GM06990 (cell line): ENCODE measurements at places on chromosomes 1 and 21.
A peak's percentile ranks its signal among the peaks of the same experiment; 100 is the strongest.

DNA sequence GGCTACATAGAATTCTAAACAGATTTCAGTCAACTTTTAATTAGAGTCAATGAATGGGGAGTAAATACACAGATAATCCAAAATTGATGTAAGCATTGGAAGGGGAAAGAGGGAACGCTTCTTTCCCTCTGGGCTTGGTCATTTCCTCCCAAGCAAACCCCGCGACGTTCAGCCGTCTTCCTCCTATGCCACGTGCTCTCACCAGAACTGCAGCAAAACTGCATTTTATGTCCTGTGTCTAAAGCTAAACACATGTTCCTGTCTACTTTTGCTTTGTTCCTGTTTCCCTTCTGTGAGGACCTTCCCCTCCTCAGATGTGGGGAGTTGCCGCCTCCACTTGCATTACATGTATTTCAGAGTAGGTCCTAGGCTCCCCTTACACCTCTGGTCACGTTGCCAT is 27.2 kb downstream of the UTP25 start:
- DNase-seq = no peak

DNA sequence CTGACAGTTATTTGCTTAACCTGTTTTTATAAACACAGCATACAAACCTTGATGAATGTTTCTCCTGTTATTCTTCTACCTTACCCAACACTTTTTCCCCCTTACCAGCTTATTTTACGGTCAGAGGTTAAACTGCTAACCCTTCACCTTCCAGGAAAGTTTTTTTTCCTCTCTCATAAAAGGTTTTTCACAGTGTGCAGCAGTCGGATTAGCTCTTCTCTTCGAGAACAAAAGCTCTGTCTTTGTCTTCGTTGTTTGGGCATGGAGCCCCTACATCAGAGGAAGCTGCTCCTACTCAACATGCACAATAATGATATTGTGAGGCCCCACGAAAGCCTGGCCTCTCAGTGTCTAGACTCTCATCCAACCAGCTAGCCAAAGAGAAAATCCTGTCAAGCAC is 42.0 kb downstream of the DENND1B start:
- DNase-seq = no peak

GRCh38 chr1:65341381-65341780 is 32.0 kb downstream of the DNAJC6 start:
- DNase-seq = no peak

- no peak for DNase-seq
These were observed 115.1 kb upstream of the TMEM51 start for GRCh38 chr1:15038232-15039016.

DNA sequence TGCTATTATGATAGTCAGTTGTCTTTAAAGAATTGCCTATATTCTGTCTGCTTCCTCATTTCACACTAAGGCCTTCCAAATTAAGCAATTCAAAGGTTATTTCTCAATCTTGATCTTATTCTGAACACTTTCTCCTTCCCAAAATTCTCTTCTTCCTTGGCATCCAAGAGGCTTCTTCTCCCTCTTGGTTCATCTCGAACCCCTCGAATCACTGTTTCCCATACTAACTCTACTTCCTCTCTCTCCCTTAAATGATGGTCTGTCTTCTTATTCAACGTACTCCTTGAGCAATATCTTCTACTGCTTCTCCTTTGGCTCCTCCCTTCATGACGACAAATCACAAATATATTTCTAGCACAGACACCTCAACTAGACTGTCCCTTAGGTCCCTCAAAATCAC is 4.5 kb downstream of the COPA start:
- DNase-seq = no peak

GRCh38 chr1:207321790-207322645 is 540 bp downstream of the CD55 start:
- DNase-seq = no peak

- DNase-seq = peak; percentile 63
These were observed 1.7 kb downstream of the TMCC2 start for GRCh38 chr1:205229399-205229871.

- no peak for DNase-seq
These were observed 24.2 kb upstream of the EYA3 start for GRCh38 chr1:28112388-28113241.

DNA sequence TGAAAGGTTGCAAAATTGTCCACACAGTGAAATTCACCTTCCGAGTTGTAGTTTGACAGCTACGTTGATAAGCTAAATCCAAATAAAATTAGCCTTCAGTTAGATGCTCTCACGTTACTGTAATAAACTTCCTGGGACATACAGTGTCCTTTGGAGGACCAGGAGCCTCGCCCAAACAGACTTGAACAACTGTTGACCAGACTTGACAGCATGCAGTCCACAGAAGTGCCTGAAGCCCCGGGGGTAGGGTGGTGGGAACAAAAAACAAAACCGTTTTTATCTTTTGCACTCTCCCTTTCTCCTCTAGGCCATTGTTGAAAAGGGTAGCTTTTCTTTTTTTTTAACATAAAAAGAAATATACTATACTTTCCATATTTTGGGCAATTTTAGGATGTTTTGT is 172.8 kb upstream of the SAMSN1 start:
- no peak for DNase-seq
